ENCODE measurements at places on chromosomes 16 and 17.
A peak's percentile ranks its signal among the peaks of the same experiment; 100 is the strongest.

GRCh38 chr17:29331075-29331707, 37.2 kb upstream of the NUFIP2 start:
- DNase-seq: no peak

GRCh38 chr17:7477392-7478275, 1.8 kb downstream of the ZBTB4 start:
- DNase-seq: peak; percentile 87

DNA sequence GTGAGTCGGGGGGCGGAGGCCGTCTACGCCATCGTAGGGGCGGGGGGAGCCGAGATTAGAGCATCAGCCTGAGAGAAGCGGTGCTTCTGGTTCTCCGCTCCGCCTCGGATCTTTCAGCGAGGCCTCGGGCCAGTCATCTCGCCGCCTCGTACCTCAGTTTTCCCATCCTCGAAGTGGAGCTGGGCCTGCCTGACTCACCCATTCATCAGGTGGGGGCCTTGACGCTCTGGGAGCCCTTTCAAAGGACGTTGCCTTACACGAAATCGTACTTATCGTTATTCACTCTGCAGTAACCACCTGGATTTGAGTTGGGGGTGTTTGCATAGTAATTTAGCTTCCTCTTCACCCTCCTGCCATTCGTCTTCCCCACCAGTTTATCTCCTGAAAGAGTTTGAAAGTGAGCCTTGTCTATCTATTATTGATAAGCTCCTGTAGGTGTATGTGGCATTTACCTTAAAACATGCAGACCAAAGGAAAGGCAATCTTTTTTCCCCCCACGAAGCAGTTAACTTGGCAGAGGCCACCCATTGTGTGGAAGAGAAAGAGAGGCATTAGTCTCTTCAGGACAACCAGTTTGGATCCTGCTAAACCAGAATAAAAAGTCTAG, 674 bp downstream of the TAF15 start:
- no peak for DNase-seq

- DNase-seq: no peak
These were observed 28.9 kb downstream of the ITFG1 start for GRCh38 chr16:47431960-47432359.

GRCh38 chr17:43365356-43365755, 33.4 kb upstream of the ARL4D start:
- no peak for DNase-seq

- DNase-seq: peak; percentile 79
These were observed 786 bp upstream of the CACNA1G start for GRCh38 chr17:50559674-50560184.

- DNase-seq: no peak
These were observed 251.7 kb upstream of the SALL1 start for GRCh38 chr16:51402785-51403184.

- DNase-seq: no peak
These were observed 14.8 kb upstream of the TMED6 start for GRCh38 chr16:69366431-69366830.

GRCh38 chr17:71793518-71793917, 327.3 kb upstream of the SOX9 start:
- DNase-seq: no peak

- no peak for DNase-seq
These were observed 59.7 kb downstream of the PDPK1 start for GRCh38 chr16:2597560-2597902.

DNA sequence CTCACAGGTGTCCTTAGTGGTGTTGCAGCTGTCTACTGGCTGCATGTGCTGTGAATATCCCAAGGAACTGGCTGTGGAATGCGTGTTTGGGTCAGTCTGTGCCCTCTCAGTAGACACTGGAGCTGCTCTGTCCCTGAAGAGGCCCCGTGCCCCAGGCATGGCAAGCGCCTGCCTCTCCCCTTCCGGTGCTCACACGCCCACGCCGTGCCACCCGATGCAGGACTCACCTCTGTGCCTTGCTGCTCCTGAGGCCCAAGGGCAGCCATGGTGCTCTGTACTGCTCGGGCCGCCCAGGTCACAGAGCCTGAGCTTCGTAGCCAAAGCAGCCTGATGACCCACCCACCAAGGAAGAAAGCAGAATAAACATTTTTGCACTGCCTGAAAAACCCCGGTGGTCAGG, 10.0 kb downstream of the RGS11 start:
- no peak for DNase-seq

- no peak for DNase-seq
These were observed 215.3 kb downstream of the C16orf95 start for GRCh38 chr16:87101903-87102302.

- no peak for DNase-seq
These were observed 175.4 kb downstream of the SEC14L1 start for GRCh38 chr17:77316191-77316641.

GRCh38 chr16:56357241-56357764, 68.0 kb downstream of the AMFR start:
- DNase-seq: peak; percentile 62

GRCh38 chr17:51152766-51153209, 571 bp upstream of the NME1 start:
- no peak for DNase-seq

- no peak for DNase-seq
These were observed 14.1 kb downstream of the ARHGEF15 start for GRCh38 chr17:8324132-8324531.

GRCh38 chr16:86403541-86404163, 106.7 kb upstream of the FOXF1 start:
- DNase-seq: no peak

DNA sequence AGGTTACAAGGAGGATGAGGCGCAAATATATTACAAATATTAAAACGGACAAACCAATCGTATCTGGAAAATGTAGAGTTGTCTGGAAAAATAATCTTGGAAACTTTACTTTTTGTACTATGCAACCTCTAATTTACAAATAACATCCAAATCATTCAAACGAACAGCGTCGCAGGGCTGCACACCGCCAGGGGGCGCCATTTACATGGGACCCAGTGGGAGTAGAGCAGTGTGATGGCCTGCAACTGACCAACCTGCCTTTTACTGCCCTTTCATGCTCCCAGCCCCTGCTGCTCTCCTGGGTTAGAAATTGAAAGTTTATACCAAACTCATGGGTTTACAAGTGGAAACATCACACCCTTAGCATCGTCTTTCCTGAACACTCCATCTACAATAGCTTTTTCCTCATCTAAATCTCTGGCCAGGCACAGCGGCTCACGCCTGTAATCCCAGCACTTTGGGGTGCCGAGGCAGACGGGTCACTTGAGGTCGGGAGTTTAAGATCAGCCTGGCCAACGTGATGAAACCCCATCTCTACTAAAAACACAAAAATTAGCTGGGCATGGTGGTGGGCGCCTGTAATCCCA, 10.0 kb downstream of the PITPNC1 start:
- DNase-seq: peak; percentile 76

- DNase-seq: no peak
These were observed 3.5 kb downstream of the MARVELD3 start for GRCh38 chr16:71629278-71630016.

- no peak for DNase-seq
These were observed 31.7 kb downstream of the SOCS1 start for GRCh38 chr16:11224096-11224893.

Data from eye (tissue), 1 donor.